ENCODE measurements at places on chromosomes 5 and 9.

DNA sequence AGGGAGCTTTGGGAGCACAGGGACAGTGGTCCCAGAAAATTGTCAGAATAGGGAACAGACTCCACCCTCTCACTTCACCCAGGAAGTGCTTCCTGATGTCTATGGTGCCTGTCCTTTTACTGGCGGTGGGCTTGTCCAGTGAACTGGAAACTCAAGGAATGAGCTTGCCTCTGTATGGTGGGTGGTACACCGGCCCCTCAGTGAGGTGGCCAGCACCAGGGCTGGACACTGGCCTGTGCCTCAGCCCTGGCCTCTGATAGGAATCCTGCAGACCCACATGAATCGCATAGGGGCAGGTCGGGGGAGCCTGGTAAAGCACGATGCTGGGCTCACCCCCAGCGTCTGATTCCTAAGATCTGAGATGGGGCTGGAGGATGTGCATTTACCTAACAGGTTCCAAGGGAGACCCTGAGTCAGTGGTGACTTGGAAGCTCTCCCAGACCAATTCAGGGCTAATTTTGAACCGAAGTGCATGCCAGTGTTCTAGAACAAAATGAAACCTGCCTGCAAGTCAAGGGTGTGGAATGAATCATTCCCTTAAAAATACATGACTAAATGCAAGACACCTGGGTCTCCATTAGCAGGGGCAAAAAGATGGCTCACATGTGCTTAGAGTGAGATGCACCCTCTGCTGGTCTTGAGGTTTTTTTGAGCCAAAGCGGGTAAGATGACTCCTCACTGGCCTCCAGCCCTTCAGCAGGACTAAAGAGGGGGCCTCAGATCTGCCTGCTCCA, 178.3 kb downstream of the HSPA4 start:
- no peak for DNase-seq

GRCh38 chr5:176836811-176837706, 26.7 kb downstream of the UNC5A start:
- DNase-seq = no peak

DNA sequence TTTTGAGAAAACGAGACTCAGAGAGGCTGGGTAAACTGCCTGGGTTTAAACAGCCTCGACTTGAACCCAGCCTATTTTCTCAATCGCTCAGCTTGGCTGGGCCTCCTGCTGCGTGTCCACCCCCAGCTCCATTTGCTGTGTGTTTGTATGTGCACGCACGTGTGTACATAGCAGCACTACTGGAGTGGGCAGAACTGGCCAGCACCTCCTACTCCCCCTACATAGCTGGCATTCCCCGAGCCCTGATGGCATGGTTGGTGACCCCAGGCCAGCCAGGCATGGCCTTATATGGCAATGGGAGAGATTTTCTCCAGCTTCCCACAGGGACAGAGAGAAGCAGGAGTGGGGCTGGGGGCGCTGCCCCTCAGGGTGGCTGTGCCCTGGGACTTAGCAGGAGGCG, 4.1 kb downstream of the AIF1L start:
- no peak for DNase-seq

DNA sequence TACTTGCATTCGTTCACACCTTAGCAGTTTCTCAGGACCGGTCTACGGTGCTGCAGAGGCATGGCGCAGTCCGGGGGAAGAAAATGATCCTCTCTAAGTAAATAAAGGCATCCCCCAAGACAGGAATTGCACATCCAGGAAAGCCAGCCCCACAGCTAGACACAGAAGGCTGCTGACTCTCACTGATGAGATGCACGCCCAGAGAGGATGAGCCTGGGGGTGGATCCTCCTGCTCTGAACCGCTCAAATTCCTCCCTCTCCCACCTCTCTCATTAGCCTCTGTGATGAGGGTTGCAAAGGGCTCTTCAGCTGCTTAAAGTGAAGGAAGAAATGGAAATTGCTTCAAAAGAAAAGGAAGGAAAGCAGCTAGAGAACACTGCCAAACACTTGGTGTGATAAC, 132.4 kb downstream of the TTLL11 start:
- DNase-seq = no peak

- no peak for DNase-seq
Measured at GRCh38 chr5:74579215-74579614, 61.3 kb downstream of the ENC1 start.

GRCh38 chr9:22124263-22125011, 115.3 kb upstream of the CDKN2B start:
- DNase-seq = no peak

GRCh38 chr5:10233505-10233904, 16.2 kb downstream of the ATPSCKMT start:
- peak; percentile 37 for DNase-seq

DNA sequence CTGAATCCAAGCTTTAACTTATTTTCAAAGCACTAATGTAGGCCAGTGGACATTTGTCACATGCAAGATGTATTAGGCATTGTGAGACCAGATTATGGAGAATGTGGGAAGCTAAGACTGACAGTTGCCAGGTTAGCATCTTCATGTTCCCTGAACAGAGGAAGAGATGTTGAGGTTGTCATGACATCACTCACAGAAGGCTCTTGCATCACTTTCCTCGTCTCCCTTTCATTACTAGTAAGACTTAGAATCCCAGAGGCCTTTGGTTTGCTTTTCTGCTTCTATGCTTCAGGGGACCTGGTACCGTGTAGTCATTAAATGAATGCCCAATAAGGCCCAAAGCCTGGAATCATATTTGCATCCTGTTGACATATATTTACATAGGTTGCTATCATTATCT, 76.4 kb upstream of the RPS23 start:
- no peak for DNase-seq

- DNase-seq = no peak
Measured at GRCh38 chr5:138438724-138439476, at the start of gene REEP2. TSS of gene REEP2 (plus strand) at chr5:138439057. CDS start at chr5:138439209, 152 bp downstream.

DNA sequence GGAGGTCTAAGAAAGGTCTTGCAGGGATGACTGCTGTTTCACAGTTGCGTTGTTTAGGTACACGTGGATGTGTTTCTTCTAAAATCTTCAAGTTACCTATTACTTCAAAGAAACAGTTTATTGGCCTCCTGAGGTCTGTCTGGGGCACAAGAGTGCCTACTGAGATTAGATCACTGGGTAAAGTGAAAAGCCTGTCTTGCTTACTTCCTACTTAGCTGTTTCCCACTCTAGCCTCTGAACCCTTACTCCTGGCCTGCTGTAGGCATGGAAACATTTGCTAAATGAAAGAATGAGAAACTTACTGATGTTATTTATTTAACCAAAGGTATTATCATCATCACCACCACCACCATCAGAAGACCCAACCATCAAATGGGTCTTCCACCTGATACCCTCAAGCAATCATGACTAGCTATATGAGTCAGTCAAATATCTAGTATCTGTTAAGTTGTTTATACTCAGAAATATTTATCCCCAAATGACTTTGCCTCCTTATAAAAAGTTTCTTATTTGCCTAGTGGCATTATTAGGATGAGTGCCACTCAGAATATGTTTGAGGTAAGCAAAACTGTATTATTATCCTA, 92.5 kb downstream of the ELAVL2 start:
- no peak for DNase-seq

DNA sequence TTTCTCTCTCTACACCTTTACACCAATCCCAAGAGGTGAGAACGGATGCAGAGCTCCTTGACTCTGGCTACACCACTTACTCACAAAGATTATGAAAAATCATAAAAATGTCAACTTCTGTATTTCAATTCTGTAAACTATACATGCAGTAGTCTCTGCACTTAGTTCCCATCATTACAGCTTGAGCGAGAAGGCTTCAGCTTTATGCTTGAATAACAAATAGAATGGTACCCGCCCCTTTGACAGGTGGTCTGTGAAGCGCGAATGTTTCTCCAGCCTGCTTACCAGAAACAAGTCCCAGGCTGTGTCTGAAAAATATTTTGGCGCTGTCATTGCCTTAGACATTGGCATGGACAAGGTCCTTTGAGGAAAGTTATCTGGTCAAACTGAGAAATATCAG, 562.4 kb upstream of the CLINT1 start:
- DNase-seq = no peak

DNA sequence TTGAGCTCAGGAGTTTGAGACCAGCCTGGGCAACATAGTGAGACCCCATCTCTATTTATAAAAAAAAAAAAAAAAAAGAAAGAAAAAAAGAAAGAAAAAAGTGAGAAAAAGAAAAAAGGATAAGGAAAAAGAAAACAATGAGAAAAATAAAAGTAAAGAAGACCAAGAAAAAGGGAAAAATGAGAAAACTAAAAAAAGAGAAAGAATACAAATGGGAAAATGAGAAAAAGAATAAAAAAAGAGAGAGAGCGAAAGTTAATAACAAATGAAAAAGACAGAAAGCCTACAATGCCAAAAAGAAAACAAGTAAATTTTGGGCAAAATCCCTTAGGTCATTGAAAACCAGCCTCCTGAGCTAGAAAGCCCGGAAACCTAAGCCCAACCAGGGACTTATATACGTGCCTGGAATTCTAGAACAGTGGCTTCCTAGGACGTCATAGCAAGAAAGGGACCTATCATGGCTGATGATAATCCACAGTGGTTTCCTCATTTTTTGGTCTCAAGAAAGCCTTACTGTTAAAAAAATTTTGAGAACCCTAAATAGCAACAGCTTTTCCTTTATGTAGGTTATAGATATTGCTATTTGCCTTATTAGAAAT, 131.7 kb upstream of the CLINT1 start:
- no peak for DNase-seq

DNA sequence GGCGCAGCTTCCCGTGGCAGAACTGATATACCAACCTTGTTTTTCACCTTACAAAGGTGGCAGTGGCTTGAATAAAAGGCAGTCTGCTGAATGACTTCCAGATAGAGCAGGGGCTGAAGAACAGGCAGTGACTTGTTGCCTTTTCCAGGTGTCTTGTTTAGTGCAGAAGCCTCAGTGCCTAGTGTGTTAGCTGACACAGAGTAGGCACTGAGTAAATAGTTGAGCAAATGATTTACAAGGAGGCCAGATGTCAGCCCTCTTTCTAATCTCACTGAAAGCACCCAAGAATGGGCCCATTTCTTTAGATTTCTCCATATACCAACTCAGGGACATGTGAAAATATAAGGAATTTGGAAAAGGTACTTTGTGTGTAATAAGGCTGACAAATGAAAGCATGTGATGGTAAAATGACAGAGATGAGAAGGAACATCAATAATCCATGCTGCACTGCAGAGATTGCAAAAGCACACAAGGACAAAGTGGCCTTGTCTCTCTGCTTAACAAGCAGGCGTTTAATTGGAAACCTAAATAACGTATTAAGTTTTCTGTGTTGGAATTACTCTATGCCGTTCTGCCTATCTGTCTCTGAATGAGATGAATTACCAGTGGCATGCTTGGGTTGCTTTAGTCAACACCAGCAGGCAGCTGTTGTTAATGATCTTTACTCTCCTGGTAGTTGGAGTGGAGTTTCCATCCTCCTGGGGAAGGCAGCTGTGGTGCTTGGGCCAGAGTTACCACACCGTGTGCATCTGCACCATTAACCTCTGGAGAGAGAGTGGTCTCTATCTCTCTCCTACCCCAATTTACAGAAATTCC, 360.1 kb upstream of the C9orf72 start:
- DNase-seq = no peak

GRCh38 chr9:114288193-114289091, 34.5 kb upstream of the ORM1 start:
- no peak for DNase-seq

DNA sequence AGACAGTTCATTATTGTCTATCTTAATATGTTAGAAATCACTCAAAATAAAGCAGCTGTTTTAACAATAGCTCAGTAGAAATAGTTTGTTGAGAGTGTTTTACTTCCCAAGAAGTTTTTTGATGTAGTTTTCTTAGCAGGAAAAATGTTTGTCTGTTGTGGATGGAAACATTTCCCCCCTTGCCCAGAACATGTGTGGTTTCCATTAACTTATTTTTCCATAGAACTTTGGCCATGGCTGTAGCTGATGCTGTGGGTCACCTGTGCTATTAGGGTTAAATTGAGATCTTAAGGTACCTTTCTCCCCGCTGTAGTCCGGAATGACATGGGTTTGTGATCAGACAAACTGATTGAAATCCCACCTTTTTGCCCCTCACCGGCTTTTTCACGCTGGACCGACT, 294.9 kb downstream of the FANCC start:
- DNase-seq = no peak

- no peak for DNase-seq
Measured at GRCh38 chr5:124453221-124454051, 293.0 kb downstream of the ZNF608 start.

DNA sequence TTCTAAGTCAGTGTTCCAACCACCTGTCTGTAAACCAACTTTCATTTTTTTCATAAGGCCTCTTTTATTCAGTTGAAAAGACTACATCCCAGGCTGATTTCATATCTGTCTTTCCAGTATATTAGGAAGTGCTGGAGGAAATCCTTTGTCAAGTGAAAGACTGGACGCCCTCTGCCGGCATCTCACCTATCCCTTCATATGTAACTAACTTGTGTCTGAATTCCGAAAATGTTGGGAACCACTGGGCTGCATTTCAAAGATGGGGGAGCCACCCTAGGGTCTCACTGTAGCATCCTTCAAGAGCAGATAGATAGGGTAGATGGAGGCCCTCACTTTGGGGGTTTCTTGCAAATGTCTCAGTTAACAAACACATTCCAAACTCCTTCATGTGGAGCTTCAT, 569.8 kb downstream of the CTNND2 start:
- no peak for DNase-seq

GRCh38 chr9:70466976-70467561, 52.6 kb upstream of the KLF9 start:
- DNase-seq = no peak

DNA sequence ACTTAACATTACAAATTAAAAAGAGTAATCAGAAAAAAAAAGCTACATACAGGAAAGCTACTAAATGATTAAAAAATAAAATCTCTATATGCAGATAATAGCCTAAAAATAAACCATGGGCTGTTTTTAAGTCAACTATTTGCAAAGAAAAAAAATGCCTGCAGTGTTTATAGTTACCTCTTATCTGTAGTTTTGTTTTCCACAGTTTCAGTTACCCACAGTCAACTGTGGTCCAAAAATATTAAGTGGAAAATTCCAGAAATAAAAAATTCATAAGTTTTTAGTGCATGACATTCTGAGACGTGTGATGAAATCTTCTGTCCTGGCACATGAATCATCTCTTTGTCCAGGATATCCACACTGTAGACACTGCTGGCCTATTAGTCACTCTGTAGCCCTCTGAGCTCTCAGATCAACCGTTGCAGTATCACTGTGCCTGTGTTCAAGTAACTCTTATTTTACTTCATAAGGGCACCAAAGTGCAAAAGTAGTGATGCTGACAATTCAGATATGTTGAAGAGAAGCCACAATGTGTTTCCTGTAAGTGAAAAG, 59.2 kb downstream of the PRELID2 start:
- peak; percentile 83 for DNase-seq

- DNase-seq = no peak
Measured at GRCh38 chr9:32045513-32045912, 338.9 kb upstream of the ACO1 start.
